ENCODE measurements at places on chromosomes 12 and 14.

- no peak for DNase-seq
These were observed 175.8 kb downstream of the SLC41A2 start for GRCh38 chr12:104782296-104782695.

DNA sequence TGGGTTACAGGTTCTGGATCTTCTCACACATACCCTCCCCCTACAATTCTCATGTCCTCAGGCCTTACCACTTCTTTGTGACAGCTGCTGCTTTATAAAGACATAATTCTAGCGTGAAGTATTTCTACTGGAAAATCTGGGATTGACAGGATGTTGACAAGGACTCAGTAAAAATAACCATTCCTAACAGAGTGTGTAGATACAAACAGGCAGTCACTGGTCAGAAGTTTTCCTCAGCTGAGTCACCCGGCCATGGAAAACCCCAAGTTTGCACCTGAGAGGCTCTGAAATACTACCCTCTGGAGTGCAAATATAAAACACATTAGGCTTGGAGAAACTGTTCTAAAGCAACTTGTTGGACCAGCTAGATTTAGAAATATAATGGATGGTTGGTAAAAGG is 54.4 kb downstream of the SPPL3 start:
- DNase-seq = no peak

- DNase-seq = no peak
These were observed 202.8 kb downstream of the KSR2 start for GRCh38 chr12:117766008-117766407.

GRCh38 chr12:105218434-105218833 is 17.5 kb downstream of the APPL2 start:
- peak; percentile 37 for DNase-seq

- DNase-seq = no peak
These were observed 5.3 kb downstream of the NUAK1 start for GRCh38 chr12:106133136-106134087.

- DNase-seq = no peak
These were observed 49.8 kb upstream of the USP15 start for GRCh38 chr12:62210422-62210821.

DNA sequence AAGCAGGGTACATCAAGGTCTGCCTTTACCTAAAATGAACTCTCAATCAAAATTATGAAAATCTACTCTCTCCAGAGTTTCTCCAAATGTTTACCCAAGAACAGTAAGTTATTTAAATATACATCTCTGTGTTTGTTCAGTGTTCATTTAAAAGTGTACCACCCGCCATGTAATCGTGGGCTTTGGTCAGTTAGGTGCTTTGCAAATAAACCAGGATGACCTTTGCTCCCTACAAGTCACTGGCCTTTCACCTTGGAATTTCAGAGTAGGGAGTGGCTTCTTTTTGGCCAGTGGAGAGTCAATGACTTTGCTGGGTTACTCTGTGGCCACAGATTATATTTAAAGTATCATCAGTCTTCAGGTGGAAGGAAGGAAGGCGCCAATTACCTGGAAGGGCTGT is 74.6 kb upstream of the PTPRB start:
- DNase-seq = no peak

DNA sequence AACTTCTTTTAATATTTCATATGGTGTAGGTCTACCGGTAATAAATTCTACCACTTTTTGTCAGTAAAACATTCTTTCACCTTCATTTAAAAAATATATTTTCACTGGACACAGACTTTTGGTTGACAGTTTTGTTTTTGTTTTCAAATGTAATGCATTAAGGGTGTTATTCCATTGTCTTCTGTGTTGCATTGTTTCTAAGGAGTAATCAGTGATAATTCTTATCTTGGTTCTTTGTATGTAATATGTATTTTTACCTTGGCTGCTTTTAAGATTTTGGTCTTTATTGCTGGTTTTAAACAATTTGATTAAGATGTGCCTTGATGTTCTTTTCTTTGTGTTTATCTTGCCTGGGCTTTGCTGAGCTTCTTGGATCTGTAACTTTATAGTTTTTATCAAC is 4.1 kb downstream of the MAP1LC3B2 start:
- DNase-seq = no peak

- DNase-seq = no peak
These were observed 26.3 kb downstream of the PDE6H start for GRCh38 chr12:14999021-14999694.

DNA sequence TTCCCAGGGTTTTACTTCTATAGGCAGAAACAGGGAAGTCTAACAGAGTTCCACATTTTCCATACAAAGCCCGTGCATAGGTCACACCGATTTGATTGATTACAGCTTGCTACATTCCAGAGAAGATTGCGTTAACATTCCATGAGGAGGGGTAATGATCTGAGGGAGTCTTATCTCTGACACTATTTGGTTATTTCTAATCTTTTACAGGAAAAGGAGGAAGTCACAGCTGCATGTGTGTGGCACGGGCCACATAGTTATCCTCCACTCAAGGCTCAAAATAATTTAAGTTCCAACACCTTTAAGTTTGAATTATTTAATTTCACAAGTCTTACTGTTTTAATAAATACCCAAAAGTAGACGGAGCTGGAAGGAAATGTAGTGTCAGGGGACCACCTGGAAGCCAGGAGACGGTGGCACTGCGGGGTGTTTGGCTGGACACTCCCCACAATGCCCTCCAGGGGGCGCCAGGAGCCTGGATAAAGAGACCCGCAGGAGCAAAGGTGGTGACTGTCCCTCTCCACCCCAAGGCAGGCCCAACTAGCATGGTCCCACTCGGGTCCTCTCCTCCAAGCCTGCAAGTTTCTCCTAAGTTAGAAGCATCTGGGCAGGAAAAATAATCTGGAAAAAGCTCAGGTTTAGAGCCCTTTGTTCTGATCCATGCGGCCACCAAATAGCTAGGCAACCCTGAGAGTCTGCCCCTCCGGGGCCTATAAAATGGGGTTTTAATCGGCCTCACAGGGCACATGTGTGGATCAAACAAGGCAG is 20.2 kb downstream of the KRT8 start:
- DNase-seq = peak; percentile 21

- no peak for DNase-seq
These were observed 76.5 kb downstream of the FBXL14 start for GRCh38 chr12:1517734-1518525.

DNA sequence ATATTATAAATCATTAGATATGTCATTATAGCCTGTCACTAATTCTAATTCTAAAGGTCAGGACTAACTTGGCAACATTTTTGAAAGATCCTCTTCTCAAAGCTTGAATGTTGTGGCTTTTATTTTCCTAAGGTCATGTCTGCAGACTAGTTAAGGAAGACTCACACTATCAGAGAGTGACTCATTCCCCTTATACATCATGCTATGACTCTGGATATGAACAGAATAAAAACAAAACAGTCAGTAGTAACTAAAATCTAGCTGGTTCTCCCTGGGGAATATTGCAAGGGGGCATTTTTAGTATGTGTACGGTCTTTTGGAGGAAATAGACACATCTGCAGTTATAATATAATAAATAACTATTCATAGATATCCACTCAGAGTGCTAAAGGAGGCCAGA is 170.6 kb downstream of the SLC2A13 start:
- DNase-seq = no peak

DNA sequence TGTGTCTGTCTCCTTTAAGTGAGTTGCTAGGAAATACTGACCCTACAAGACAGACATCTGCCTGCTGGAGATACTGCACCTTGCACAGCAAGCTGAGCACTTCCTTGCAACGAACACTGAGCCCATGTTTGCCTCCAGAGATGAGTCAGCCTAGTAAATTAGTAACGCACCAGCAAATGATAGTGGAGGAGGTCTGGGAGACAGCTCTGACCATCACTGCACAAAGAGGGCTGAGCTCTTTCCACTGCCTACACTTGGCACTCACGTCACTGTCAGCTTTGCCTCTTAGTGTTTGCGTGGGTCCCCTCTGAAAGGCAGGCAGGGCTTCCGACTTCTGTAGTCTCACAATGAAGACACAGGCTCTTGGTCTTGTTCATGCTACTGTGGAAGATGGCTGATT is 109.0 kb downstream of the APAF1 start:
- no peak for DNase-seq

Data from NCI-H1694 treated with DMSO at 0.1 percent for 48 hours (cell line).